ENCODE measurements at places on chromosomes 4 and X.
A peak's percentile ranks its signal among the peaks of the same experiment; 100 is the strongest.

DNA sequence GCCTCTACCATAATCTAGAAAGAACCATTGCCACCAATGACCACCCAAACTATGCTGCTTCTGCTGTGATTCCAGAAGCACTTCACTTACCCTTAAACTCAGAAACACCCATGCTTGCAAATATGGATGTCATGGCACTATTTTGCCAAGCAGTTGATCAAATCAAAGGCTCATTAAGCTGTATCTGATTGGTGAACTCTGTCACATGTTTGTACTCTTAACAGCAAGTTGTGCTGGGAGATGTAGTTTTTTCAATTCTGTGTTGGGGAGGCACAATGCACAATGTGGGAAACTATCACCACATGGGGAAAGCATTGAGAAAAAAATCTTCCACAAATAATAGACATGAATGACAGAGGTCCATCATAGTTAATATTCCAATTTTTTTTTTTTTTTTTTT lies 19.2 kb upstream of the SPCS3 start:
- DNase-seq: no peak

DNA sequence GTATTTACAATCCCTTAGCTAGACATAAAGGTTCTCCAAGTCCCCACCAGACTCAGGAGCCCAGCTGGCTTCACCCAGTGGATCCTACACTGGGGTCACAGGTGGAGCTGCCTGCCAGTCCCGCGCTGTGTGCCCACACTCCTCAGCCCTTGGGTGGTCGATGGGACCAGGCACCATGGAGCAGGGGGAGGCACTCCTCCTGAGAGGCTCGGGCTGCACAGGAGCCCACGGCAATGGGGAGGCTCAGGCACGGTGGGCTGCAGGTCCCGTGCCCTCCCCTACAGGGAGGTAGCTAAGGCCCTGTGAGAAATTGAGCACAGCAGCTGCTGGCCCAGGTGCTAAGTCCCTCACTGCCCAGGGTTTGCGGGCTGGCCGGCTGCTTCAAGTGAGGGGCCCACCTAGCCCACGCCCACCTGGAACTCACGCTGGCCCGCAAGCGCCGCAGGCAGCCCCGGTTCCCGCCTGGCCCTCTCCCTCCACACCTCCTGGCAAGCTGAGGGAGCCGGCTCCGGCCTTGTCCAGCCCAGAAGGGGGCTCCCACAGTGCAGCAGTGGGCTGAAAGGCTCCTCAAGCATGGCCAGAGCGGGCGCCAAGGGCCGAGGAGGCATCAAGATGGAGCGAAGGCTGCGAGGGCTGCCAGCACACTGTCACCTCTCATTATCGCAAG lies 113.9 kb downstream of the PRDM5 start:
- DNase-seq: no peak

DNA sequence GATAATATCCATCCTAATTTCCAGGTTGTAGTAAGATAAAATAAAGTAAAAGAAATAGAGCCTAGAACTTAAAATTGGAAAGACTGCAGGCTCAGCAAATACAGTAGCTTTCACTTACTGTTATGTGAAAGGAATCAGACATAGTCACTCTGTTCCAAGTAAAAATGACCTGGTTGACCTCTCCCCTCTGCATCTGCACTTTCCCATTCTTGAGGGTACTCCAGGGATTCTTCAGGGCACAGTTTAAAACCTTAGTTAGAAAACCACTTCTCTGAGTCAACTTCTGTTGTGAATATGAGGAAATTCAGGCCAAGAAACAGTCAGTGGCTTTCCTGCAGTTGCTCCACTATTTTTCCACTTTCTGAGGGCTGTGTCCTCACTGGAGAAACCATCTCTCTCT lies 42.9 kb downstream of the FRAS1 start:
- no peak for DNase-seq

GRCh38 chrX:115562480-115562847 lies 1.5 kb downstream of the PLS3 start:
- DNase-seq: no peak

GRCh38 chrX:96211953-96212352 lies 472.7 kb upstream of the DIAPH2 start:
- DNase-seq: no peak

DNA sequence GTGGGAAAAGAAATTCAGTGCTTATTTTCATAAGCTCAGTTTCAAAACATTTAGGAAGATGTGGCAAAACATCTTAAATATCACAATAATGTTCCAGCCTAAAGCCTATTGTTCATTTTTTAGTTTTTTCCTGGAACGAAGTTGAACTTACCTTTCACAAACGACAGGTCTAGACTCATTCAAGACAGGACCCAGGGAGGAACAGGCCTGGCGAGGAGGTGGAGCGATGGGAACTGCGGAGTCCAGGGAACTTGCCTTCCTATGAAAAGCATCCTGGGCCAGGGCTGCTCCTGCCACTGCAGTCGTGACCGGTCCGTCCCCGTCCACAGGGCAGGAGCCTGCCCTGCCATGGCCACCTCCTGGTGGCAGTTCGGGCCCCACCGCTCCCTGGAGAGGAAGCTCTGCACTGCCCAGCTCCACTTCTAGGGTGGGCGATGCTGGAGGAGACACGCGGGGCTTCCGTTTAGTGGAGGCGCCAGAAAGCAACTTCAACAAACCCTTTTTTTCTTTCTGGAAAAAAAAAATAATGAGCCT lies 96.7 kb upstream of the CBR4 start:
- DNase-seq: no peak

- DNase-seq: no peak
Measured at GRCh38 chr4:14023036-14023435, 395.5 kb upstream of the BOD1L1 start.

DNA sequence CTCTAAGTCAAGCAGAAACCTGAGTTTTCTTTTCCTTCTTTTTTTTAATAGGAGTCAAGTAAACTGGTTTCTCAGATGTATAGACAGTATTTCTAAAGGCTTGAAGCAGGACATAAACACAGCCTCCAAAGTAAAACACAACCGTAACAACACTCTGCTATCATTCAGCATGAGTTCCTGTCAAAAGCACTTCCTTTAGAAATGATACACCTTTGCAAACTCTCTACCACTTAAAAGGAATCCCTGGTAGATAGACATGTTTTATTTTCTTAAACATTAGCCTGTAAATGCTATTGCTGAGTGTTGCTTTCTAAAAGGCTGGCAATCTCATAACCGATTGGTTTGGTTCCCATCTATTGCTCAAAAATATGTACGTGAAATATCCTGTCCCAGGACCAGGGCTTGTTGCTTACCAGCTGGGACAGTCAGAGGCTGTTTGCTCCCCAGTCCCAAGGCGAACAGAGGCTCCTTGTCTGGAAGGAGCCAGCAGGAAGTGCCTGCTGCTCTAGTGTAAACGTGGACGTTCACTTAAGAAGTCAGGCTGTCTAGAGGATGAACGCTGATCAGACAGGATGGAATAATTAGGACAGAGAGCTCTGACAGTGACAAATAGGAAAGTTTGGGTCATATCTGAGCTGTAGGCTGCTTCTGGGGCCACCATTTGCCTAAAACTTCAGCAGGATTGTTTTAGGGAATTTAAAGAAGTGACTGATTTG lies 173.9 kb upstream of the KLF3 start:
- DNase-seq: no peak

DNA sequence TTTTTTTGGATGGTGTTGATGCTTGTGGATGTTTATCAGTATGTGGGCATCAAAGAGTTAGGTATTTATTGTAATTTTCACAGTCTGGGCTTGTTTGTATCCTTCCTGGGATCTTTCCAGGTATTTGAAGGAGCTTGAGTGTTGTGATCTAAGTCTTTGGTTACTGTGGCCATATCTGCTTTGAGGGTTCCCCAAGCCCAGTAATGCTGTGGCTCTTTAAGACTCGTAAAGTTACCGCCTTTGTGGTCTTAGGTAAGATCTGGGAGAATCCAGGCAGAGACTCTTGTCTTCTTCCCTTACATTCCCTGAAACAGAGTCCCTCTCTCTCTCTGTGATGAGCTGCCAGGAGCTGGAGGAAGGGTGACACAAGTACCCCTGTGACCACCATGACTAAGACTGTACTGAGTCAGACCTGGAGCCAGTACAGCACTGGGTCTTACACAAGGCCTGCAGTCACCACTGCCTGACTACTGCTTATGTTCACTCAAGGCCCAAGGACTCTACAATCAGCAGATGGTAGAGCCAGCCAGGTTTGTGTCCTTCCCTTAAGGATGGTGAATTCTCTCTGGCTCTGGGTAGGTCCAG lies 62.2 kb downstream of the FMR1NB start:
- no peak for DNase-seq

- no peak for DNase-seq
Measured at GRCh38 chr4:98113012-98113411, 30.3 kb downstream of the STPG2 start.

- no peak for DNase-seq
Measured at GRCh38 chr4:128451270-128451905, 163.8 kb upstream of the PGRMC2 start.

DNA sequence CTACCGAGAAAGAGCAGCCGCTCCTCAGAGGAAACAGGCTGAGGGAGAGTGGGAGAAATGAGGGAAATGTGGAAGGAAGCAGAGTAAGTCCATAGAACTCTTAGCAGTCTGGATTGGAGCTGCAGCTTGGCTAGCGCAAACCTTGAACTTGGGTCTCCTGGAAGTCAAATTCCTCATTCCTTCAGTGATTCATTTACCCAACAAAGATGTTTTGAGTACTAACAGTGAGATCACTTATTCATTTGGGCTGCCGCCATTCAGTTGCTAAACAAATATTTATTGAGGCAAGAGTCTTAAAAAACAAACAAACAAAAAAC lies 51.5 kb downstream of the SEL1L3 start:
- DNase-seq: no peak

DNA sequence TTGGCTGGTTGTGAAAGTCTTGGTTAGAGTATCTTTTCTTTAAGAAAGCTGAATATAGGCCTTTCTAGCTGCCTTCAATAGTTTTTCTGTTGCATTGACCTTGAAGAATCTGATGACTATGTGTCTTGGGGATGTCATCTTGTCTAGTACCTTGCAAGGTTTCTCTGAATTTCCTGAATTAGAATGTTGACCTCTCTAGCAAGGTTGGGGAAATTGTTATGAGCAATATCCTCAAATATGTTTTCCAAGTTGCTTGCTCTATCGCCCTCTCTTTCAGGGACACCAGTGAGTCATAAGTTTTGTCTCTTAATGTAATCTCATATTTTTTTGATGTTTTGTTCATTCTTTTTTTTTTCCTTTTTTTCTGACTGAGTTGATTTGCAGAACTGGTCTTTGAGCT lies 194.7 kb downstream of the RAB28 start:
- DNase-seq: no peak

GRCh38 chr4:8771258-8771590 lies 100.4 kb downstream of the HMX1 start:
- DNase-seq: no peak

DNA sequence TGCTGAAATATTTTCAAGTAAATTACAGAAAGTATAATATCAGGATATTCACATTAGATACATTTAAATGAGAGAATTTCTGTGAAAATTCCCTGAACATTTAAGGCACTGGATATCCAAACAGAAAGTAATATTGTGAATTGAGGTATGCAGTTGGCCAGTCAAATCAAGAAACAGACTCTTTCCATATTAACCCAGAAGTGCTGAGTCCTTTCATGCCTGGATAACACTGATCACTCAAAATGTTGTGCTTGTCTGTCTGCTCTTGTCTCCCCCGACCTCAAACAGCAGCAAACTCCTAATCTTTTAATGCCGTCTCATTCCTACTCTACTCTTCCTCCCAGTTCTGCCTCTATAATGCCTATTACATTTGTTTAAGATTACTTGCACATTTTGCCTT lies 51.2 kb downstream of the TBC1D9 start:
- DNase-seq: no peak

GRCh38 chrX:27674491-27674890 lies 84.3 kb downstream of the DCAF8L2 start:
- no peak for DNase-seq

DNA sequence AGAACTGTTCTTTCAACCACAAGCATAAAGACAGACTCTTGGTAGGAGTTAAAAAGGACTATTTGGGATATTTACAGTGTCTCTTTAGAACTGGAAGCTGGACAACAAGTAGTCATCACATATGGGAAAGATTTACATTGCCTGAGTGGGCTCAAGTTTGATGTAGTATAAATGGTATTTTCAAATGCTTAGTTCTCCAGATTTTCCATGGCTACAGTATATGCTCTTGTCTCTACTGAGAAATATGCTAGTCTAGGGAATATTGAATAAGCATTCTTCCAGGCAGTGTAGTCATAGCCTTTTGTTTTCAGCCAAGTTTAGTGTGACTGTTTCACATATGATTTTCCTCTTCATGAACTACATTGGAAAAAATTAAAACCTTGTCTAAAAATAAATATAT lies 315.6 kb downstream of the ARHGAP24 start:
- no peak for DNase-seq

- no peak for DNase-seq
Measured at GRCh38 chr4:37896206-37896860, 5.4 kb downstream of the TBC1D1 start.

GRCh38 chr4:174604198-174604597 lies 81.9 kb upstream of the HPGD start:
- DNase-seq: no peak

DNA sequence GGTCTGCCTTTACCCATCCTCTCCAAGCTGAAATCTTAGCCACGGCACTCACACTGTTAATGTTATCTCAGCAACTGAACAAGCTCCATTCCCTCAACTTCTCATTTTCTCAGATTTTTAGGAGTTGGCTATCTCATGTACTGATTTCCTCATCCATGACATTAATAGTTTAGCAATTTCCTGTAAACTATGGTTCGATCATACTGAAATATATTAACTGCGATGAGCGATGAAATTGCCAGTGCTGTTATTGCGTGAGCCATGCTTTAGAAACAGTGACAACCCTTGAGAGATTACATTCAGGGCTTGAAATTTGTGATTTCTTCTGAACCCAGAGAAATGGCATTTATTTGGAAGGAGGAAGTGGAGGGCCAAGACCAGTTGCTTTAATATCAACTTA lies 223.7 kb downstream of the GPAT3 start:
- no peak for DNase-seq

GRCh38 chr4:126405369-126405982 lies 1090.7 kb downstream of the FAT4 start:
- no peak for DNase-seq

GRCh38 chr4:173332963-173333657 lies 1.0 kb downstream of the HMGB2 start:
- peak; percentile 15 for DNase-seq

Measured in effector CD4-positive, alpha-beta T cell (primary cell).